HuH-7.5 (cell line): ENCODE measurements at places on chromosomes 5 and 9.
A peak's percentile ranks its signal among the peaks of the same experiment; 100 is the strongest.

DNA sequence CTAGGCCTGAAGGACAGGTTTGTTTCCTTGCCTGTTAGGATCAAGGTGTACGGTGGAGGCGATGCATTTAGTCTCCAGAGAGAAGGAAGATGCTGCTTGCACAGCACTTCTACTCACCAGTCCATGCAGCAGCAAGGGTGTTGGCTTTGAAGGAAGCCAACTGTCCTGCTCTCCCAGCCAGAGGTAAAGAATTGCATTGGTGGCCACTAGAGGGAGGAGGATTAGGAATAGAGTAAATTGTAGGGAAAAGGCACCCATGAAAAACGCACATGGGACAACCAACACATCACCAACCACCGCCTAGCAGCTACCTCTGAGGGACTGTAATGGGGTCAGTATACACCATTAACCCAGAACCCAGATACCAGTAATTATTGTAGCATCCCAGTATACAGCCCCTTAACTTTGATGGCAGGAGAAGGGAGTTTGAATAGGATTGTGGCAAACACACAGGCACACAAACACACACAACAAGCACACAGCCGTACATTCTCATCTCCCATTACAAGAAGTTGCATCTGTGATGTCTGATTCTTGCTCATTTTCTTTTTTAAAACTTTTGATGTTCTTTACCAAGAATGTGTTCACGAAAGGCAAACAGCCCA is 267.7 kb downstream of the ADAMTS6 start:
- peak; percentile 27 for DNase-seq

- DNase-seq = no peak
These were observed 9.0 kb upstream of the FAF2 start for GRCh38 chr5:176438959-176439757.

GRCh38 chr9:35872505-35872904 is 2.3 kb upstream of the OR13J1 start:
- DNase-seq = no peak

- no peak for DNase-seq
These were observed 27.4 kb downstream of the PPP2R2B start for GRCh38 chr5:146851133-146851532.

- DNase-seq = peak; percentile 35
These were observed 8.6 kb downstream of the RUFY1 start for GRCh38 chr5:179558932-179559283.

GRCh38 chr5:122909470-122910100 is 64.2 kb downstream of the SNX24 start:
- no peak for DNase-seq

- no peak for DNase-seq
These were observed 6.2 kb downstream of the ZFYVE16 start for GRCh38 chr5:80414113-80414512.

DNA sequence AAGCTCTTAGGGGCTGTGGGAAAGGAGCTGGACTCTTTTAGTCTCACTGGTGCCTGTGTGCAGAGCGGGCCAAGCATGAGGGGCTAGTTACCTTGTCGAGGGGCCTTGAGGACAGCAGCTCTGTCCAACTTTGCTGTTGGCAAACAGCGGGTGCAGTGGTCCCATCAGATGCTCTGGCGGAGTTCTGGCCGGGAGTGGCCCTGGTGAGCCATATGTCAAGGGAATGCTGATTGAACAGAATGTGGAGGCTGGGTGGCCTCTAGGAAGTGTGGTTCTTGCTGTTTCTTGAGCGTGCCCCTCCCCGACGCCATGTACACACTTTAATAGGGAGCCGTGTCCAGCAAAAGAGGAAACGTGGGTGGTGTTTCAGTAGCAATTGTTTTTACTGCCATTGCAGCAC is 3.6 kb upstream of the ADAMTS2 start:
- no peak for DNase-seq

- DNase-seq = no peak
These were observed 24.6 kb downstream of the COL5A1 start for GRCh38 chr9:134666208-134666607.

DNA sequence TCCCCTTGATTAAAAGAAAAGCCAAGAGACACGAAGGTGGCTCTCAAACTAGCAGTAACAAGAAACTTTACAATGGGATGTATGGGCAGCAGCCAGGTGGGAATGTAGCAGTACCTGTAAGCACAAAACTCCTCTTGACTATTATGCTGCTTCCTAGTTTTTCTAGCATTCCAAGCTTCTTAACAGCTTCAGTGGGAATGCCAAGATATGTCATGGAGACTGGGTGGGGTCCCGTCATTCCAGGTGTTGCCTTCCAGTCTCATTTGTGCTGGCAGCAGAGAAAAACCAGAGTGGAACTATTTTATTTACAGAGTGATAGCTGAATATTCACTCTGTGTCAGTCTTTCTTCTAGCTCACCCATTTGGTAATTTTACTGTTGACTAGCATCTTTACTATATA is 236.6 kb downstream of the ARL15 start:
- DNase-seq = no peak

DNA sequence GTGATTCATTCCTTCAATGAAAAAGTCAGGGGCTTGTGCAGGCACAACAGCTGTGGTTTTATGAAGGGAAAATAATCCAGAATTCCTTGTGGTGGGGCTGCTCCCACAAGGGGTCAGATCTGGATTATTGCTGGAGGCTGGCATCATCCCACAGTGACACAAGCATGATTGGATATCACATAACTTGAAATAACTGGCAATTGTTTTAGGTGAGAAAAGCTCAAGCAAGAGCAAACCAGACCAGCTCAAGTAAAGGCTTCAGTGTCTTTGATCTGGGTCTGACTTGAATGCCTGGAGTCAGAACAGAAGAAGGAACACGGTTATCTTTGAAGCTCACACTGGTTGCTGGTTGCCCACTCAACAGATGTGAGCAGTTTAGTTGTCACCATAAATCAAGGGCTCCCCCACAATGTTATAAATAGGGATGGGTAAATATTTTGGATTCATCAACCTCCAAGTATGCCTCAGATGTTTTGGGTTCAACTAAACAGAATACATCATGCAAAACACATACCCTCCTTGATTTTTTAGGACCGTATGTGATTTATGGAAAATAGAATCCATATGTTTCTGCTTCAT is 3.1 kb upstream of the ZNF474 start:
- no peak for DNase-seq

DNA sequence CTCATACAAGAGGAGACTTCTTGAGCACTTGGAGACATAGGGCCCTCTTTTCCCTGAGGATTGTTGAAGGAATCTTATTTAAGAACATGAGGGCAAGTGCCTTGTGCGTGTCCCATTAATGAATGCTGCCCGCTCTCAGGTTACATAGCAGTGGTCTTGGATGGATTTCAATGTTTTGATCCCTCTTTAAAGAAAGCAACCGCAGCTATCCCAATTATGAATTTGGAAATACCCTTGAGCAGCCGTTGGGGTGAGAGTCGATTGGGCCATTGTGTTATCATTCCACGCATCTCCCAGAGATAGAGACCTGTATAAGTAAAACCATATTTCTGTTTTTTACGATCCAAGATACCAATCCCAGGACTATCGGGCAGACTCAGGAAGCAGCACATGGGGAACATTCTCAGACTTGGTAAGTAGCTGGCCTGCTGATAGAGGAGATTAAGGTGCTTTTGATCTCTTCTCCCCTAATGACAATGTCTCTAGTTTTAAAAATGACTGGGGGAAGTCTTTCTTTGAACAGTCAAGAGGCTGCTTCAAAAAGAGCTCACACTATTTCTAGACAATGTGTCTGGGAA is 145.3 kb downstream of the MACROH2A1 start:
- DNase-seq = no peak

GRCh38 chr9:81465468-81466011 is 223.8 kb downstream of the TLE1 start:
- DNase-seq = no peak

DNA sequence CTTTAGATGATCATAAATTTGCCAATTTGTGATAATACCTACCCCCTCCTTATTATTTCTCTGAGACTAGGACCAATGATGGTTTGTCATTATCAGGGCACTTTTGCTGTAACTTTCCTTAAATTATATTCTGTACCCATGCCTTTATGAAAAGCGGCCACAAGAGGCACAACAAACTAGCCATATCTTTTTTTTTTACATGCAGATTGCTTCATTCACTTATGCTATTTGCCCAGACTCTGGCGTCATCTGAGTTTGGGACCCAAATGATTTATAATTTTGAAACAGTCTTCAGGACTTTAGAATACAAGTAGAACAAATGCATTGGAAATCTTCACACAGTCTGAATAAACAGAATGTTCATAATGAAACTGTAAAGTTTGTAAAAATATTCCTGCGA is 408.1 kb downstream of the MAT2B start:
- no peak for DNase-seq

GRCh38 chr5:141680751-141681201 is 1.3 kb downstream of the ARAP3 start:
- DNase-seq = no peak

- DNase-seq = no peak
These were observed 156.0 kb downstream of the SEC61B start for GRCh38 chr9:99377790-99378775.

- no peak for DNase-seq
These were observed 532.5 kb downstream of the KIF4B start for GRCh38 chr5:155546075-155546474.

- DNase-seq = peak; percentile 46
These were observed 1565.0 kb upstream of the WWC1 start for GRCh38 chr5:166726406-166726805.

DNA sequence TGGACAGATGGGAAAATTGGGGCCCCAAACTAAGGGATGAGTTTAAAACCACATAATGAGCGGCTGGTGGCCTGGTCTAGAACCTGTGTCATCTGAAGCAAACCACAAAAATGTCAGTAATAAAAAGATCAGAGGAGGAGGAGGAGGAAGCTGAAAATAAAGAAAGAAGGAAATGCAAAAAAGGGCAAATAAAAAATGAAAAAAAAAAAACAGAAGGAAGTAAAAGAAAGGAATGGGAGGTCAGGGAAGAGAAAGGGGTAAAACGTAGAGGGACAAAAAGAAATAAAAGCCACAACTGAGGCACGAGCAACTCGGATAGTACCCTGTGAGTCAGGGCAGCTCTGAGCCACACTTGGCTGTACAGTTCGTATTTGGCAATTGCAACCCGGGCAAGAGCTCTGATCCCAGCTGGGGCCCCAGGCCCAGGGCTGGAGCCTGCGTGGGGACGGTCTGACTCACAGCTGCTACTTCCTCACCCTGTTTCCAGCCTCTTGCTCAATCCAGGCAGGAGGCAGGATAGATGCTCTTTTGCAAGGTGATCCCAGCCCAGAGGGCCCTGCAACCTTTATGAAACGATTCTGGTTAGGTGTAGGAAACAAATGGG is 137.9 kb upstream of the TRIM32 start:
- DNase-seq = peak; percentile 66

DNA sequence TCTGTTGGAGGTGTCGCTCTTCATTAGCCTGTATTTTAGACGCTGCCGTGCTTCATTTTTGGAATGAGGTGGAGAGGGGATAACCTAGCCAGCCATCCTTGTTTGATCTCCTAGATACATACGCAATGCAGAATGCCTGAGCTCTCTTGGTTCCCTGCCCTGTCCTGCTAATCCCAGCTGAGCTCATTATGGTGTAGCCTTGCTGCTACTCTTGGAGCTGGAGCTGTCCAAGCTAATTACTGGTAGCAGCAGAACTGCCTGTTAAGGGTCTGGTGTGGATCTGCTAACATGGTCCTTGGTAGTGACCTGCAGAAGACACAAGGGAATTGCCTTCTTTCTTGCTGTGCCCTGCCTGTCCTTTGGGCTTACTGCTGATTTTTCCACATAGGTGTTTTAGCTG is 207.9 kb downstream of the CNTLN start:
- DNase-seq = no peak

DNA sequence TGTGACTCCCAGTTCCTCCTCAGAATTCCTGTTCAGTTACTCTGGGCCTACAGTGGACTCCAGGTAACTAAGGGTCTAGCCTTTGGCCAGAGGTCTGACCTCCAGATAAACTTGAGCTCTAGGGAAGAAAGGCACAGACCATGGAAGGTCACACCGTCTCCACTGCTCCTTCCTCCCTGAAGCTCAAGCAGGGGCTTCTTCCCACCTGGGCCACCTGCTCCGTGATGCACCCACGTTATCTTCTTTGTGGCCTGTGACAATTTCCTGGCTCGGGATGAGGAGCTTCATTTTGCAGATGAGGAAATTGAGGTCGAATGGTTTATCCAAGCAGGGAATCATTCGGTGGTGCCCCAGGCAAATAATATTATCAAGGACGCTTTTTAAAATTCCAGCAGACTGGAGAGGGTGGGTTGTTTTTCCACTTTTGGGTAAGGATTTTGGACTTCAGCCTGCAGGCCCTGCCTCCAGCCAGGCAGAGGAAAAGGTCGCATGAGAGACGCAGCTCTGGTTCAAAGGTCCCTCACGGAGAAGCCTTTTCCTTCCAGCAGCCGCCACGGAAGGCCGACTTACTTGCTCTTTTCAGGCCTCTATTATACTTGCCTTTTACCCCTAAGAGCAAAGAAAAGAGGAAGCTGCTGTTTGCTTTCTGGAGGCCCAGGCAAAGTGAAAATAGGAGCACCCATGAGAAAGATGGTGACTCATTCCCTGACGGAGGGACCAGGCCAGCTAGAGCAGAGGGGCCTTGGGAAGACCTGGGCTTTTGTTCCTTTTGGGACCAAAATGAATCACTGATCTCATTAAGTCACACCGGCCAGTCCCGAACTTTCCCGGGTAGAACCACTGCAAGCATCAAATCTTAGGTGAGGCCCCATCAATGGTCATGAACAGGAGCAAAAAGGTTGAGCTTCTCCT is 22.8 kb upstream of the DUSP1 start:
- DNase-seq = no peak

- no peak for DNase-seq
These were observed 151.2 kb downstream of the TSSK1B start for GRCh38 chr5:113283558-113283957.

DNA sequence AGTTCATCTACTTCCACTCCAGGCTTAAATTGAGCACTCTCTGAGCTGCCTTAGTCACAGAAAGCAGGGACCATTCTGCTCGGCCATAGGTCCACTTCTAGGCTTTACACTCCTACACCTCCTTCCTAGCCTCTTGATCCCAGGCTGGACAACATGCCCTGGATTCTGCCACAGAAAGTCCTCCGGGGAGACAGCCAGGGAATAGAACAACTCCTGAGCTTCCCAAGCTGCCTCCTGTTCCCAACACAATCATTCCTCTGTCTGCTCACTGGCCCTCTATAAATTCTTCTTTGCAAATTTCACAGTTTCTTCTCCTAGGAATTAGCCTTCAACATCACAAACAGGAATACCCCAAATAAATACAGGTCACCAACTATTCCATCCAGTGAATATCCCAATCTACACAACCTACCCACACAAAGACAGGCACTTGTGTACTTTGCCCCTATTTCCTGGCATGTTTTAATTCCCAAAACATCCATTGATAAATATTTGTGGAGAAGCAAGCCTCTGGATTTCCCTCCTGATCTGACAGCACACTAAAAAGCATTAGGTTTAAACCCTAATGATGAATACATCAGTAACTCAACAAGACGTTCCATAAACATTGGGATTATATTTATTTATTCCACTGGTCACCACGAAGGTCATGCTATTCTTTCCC is 125.5 kb downstream of the ENC1 start:
- DNase-seq = no peak

DNA sequence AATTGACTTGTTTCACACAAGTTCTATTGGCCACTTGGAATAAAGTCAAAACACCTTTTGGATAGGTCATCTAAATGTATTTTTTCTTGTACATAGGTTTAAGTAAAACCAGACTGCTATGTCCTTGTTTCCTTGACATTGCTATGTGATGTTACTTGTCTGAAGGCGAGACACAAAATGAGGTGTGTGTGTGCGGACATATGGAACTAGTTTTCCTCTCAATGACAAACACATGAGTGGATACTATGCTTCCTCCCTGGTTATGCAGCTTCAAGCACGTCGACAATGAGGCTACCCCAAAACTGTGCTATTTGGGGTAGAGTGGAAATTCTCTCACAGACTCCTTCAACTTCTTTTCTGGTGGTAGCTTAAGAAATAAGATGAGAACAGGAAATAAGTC is 276.8 kb downstream of the GAS1 start:
- DNase-seq = no peak
